Jurkat, Clone E6-1 (cell line): ENCODE measurements at places on chromosomes 12 and 14.

GRCh38 chr12:87981495-87981894 is 47.7 kb downstream of the C12orf50 start:
- DNase-seq: no peak

DNA sequence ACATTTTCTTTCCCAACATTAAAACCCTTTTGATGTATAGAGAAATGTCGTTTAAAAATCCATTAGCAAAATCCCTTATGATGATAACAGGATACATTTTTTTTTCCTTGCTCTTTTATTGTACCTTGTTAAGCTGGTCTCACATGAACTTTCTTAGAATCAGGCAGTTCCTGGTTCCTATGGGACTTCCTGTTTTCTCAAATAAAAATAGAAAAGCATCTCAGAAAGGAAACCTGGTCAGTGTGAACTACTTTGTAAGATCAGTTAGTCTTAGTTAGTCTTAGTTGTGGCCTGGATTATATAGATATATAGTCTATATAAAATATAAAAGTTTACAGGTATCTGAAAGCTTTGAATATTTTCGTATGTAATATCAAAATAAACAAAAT is 40.3 kb downstream of the LEMD3 start:
- DNase-seq: no peak

- peak; percentile 61 for DNase-seq
These were observed 46.3 kb upstream of the FBXO21 start for GRCh38 chr12:117236456-117237001.

DNA sequence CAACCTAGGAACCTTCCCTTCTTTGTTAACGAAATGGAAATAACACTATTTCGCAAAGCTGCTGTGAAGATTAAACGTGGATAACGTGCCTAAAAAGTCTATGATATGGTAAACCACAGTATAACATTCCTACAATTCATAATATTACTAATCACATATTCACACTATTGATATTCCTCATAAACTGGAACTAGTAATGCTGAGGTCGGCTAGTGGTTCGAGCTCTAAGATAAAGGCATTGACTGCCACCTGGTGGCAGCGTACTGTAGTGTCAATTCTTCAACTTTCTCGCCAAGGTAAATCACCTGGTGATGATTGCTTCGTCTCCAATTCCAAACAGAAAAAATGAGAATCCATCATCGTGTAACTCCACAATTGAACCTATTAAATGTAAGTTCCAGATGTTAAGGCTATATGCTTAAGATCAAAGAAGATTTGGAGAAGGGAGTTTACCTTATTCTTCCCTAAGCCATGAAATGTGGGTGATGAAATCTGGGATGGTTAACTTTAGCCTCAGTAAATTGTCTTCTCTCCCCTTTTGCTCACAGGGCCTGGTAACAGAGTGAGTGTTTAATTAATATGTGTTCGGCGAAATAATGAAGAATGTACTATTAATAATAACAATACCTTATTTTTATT is 197.5 kb upstream of the TMEM132C start:
- peak; percentile 45 for DNase-seq

GRCh38 chr14:92323011-92323915 is at the start of gene SLC24A4:
Gene SLC24A4, plus strand, starts transcription at chr14:92323165. Its CDS starts 666 bp downstream, at chr14:92323831.
- no peak for DNase-seq

DNA sequence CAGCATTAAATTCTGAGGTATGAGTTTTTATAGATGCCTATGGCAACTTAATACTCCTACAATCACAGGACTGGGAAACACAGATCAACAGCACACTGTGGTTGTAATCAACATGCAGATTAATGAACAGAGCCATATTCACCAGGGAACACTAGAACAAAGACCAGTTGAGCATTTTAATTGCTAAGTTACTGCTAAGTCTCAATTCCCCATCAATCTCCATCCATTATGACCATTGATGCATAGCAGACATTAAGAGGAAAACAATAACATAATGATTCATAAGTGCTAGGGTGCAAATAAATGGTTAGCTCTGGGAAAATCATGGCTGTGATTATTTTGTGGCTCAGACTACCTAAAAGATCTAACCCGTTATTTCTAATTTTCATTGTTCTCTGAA is 505.6 kb downstream of the TRHDE start:
- DNase-seq: no peak

GRCh38 chr14:79161571-79161970 is 991.4 kb downstream of the NRXN3 start:
- no peak for DNase-seq

- DNase-seq: no peak
These were observed 12.1 kb upstream of the ANO6 start for GRCh38 chr12:45203767-45204166.

- no peak for DNase-seq
These were observed 331.1 kb downstream of the BCL11B start for GRCh38 chr14:98940693-98941437.

DNA sequence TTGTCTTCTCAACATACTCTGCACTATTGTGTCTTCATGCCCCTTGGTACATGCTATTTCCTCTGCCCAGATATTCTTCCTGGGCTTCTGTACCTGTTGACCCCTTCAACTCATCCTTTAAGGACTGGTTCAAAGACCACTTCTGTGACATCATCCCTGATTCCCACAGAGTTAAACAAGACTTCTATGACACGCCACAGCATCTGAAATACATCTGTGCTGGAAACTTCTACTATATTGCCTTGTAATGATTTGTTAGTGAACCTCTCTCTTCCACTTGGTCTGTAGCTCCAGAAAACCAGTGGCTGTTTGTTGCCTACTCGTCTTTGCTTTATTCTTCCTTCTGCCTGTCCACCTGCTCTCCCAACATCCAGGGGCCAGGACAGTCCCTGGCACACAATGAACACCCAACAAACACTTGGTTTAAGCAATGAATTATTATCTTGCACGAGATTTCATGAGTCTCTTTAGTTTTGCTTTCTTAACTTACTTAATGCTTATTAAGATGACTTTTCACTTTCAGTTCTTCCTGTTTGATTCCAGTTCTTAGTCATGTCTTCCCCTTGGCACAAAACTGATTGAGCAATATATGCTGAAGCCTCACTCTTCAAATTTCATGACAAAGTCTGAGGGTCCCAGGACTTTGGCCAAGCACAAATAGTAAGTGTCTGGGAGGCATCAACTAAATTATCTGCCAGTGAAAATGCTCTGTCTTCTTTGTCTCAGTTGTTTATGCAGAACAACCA is 485.9 kb downstream of the APAF1 start:
- DNase-seq: no peak

- no peak for DNase-seq
These were observed 23.9 kb downstream of the SCAF11 start for GRCh38 chr12:45966486-45966885.

DNA sequence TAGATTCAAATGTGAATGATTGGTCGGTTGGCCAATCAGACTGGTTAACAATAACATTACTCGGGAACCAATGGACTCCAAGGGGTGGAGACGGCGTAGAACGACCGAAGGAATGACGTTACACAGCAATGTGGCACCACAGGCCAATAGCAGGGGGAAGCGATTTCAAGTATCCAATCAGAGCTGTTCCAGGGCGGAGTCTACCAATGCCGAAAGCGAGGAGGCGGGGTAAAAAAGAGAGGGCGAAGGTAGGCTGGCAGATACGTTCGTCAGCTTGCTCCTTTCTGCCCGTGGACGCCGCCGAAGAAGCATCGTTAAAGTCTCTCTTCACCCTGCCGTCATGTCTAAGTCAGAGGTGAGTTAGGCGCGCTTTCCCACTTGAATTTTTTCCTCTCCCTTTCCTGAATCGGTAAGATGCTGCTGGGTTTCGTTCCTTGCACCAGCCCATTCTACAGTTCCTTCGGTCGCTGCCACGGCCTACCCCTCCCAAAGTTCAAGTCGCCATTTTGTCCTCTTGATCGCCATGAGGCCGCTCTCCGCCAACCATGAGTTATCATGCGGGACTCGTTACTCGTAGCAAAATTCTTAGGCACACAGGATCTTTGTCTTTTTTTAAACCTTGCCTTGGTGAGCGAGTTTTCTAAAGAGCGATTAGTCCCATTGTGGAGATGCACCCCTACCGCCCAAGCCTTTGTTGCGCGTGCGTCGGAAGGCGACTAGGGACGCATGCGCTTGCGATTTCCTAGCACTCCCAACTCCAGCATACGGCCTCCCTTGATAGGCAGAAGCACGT is at the start of gene HNRNPA1:
TSS of gene HNRNPA1 (plus strand) at position 259 of the 793 bp plus-strand sequence. CDS start at position 341, 82 bp downstream.
- DNase-seq: peak; percentile 100

DNA sequence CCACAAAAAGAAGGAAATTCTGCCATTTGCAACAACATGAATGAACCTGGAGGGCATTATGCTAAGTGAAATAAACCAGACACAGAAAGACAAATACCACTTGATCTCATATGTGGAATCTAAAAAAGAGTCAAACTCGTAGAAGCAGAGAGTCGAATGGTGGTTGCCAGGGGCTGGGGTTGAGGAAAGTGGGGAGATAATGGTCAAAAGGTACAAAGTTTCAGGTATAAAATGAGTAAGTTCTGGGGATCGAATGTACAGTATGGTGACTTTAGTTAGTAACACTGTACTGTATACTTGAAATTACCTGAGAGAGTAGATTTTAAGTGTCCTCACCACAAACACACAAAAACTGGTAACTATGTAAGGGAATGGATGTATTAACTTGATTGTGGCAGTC is 129.4 kb downstream of the PPM1H start:
- no peak for DNase-seq

DNA sequence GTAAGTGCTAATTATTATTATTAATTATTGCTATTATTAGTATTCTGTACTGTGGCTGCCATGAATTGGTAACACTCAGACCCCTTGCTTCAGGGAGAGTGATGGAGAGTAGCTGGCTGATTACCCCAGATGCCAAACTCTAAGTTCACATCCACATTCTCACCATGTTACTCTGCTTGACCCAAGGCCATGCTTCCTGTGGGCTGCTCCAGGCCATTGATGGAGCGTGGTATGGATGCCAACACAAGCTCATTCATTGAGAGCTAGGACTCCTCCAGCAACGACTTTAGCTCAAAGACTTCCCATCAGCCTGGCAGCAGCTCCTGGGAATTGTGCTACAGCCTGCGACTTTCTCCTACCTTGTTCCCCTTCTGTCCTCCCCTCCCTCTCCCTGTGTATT is 233.4 kb downstream of the MSRB3 start:
- DNase-seq: no peak

- no peak for DNase-seq
These were observed 33.7 kb upstream of the RIC8B start for GRCh38 chr12:106740818-106741217.

DNA sequence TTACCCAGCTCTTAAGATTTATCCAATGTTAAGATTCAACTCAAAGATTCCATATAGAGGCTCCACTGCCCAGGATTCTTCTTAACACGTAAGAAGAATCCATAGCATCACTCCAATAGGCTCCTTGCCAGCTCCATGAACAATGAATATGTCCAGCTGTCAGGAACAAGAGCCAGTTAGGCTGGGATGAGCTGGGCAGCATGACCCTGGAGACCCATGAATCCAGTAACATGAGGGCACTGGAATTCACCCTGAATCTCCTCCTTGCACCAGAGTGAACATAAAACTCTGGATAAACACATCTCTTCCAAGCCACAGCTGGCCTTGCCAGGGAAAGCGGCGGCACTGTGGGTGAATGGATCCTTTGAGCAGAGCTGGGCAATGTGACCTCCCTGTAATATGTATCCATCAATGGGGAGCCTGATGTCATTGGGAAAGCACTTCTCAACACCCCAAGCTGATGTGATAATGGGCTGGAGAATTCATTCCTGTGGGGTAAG is 24.4 kb upstream of the TC2N start:
- DNase-seq: no peak

DNA sequence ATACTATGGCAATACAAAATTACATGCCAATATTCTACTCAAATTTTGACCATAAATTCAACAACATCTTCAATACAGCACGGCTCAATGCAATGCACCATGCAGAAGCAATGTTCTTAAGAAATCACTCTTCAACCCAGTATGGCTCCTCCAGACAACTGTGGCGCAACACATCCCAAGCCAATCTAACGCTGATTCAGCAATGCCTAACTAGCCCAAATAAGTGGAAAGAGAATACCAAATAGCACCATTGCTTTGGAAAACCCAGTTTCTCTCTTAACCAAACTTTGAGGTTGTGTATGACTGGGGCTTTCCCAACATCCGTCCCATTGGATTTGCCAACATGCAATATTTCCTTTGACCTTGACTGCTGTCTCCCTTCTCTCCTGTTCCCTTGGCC is 211.1 kb upstream of the TBX3 start:
- no peak for DNase-seq
